MCF 10A (cell line): ENCODE measurements at places on chromosomes 2 and 18. TPM values are rescaled to one million over a fixed set of nuclear protein-coding genes. Genes with fewer than 3 reads are reported as not detected.

ZSWIM2 gene
- total RNA-seq = not detected in 2 replicates

- peaks cover 5% of the 10 kb centered on the region for H3K36me3 ChIP-seq
- H3K4me3 ChIP-seq = no peak overlapping the region
- peaks cover 18% of the 10 kb centered on the region for H3K4me1 ChIP-seq
These were observed 6.9 kb upstream of the RND3 start for GRCh38 chr2:150494234-150494945.

GRCh38 chr2:219724628-219725027 lies 97.2 kb downstream of the SLC4A3 start:
- no peak overlapping the region for H3K4me3 ChIP-seq
- DNase-seq = peak; percentile 49
- no peaks in the 10 kb centered on the region for H3K36me3 ChIP-seq
- no peak overlapping the region for H3K27ac ChIP-seq
- peaks cover 16% of the 10 kb centered on the region for H3K4me1 ChIP-seq

- no peaks in the 10 kb centered on the region for H3K36me3 ChIP-seq
- H3K27me3 ChIP-seq = no peaks in the 10 kb centered on the region
- H3K4me3 ChIP-seq = no peak overlapping the region
- DNase-seq = peak; percentile 14
- H3K4me1 ChIP-seq = peaks cover 24% of the 10 kb centered on the region
- H3K27ac ChIP-seq = no peak overlapping the region
These were observed 24.0 kb downstream of the WIPF1 start for GRCh38 chr2:174573621-174574081.

DNA sequence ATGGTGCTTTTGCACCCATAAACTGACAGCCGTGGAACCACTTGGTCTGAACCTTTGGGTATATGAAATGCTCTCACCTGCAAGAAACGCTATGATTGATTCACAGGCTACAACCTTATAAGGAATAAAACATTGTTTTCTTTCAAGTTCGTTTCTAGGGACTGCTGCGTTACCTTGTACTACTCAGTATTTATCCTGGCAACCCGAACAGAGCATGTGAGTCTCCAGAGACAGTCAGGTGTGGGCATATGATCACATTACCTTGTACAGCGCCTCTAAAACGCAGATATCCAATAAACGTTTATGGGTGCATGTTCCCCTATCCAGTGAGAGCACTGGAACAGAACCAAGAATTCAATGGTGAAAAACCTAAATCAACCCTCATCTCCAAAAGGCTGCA lies 1.7 kb downstream of the CCBE1 start:
- no peak overlapping the region for H3K27ac ChIP-seq
- DNase-seq = no peak
- H3K4me1 ChIP-seq = peaks cover 35% of the 10 kb centered on the region
- H3K27me3 ChIP-seq = no peaks in the 10 kb centered on the region

GRCh38 chr18:68784071-68784470 lies 13.8 kb upstream of the CCDC102B start:
- peaks cover 11% of the 10 kb centered on the region for H3K4me1 ChIP-seq
- H3K27ac ChIP-seq = no peak overlapping the region
- no peaks in the 10 kb centered on the region for H3K27me3 ChIP-seq
- H3K4me3 ChIP-seq = no peak overlapping the region
- DNase-seq = no peak

DNA sequence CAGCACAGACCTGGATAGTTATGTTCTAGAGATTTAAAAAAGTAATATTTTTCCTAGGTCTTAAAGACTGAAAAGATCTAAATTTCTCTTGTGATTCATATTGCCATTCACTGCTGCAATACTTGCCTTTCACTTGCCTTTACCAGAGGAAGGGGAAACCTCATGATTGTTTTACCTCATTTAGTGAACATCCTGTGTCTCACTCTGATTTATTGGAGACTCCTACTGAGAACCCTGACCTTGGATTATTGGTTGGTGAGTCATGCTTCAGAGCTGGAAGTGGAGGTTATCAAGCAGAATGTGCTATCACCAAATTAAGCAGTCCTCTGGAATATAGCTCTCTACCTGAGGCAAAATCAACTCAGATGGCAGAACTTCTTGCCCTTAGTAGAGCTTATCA lies 500.5 kb downstream of the TSN start:
- DNase-seq = peak; percentile 40
- H3K36me3 ChIP-seq = no peaks in the 10 kb centered on the region
- H3K4me3 ChIP-seq = no peak overlapping the region
- no peaks in the 10 kb centered on the region for H3K27me3 ChIP-seq

DNA sequence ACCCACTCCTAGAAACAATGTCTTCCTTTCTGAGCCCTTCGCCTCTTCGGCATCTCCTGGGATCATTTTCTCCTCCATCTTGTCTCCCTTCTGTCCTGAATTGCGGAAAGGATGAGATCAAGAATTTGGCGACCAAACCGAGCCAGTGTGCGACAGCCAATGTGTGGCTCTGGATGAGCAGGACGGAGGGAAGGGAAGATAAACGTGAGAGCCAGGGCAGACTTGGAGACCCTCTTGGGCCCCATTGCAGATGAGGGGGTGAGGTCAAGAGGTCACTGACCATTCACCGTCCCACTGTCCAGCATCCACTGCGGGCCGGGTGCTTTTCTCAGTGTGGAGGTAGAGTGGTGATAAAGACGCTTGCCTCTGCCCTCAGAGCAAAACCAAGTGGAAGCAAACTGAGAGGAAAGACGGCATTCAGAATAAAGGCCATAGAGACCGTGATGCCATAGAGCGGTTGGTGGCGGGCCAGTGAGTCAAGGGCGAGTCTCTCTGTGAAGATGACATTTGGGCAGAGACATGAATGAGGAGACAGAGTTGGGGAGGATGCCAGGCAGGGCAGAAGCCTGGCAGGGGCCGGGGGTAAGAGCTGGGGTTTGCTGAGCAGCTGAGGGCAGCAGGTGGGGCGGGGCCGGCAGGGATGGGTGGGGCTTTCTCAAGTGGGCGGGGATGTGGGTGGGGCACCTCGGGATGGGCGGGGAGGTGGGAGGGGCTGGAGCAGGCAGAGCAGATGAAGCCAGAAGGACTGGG lies 55.6 kb downstream of the ACAA2 start:
- H3K27ac ChIP-seq = no peak overlapping the region
- H3K4me3 ChIP-seq = no peak overlapping the region
- H3K36me3 ChIP-seq = no peaks in the 10 kb centered on the region
- peak; percentile 42 for DNase-seq
- no peaks in the 10 kb centered on the region for H3K27me3 ChIP-seq

- no peaks in the 10 kb centered on the region for H3K36me3 ChIP-seq
- H3K27me3 ChIP-seq = peaks cover 58% of the 10 kb centered on the region
- H3K4me1 ChIP-seq = no peaks in the 10 kb centered on the region
- H3K4me3 ChIP-seq = no peak overlapping the region
These were observed 58.7 kb upstream of the RMDN2 start for GRCh38 chr2:37866171-37866934.

DNA sequence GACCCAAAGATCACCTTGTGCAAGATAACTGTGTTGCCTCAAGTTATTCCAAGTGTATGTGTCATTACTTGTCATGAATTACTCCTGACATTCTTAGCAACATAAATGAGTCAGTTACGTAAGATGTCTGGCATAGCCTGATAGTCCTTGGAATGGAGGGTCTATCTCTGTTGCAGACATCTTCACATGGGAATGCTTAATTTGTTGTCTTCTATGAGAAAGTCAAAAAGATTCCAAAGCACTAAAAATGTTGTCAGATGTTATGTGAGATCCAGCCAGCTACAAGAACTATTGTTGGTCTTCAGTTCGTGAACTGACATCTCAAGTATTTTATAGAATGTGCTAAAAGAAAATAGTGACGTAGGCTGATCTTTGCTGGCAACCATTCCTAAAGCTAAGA lies 178.2 kb upstream of the RASGRP3 start:
- peaks cover 53% of the 10 kb centered on the region for H3K36me3 ChIP-seq
- peaks cover 6% of the 10 kb centered on the region for H3K4me1 ChIP-seq
- H3K27me3 ChIP-seq = no peaks in the 10 kb centered on the region
